ENCODE measurements at places on chromosomes 4 and X.
A peak's percentile ranks its signal among the peaks of the same experiment; 100 is the strongest.

DNA sequence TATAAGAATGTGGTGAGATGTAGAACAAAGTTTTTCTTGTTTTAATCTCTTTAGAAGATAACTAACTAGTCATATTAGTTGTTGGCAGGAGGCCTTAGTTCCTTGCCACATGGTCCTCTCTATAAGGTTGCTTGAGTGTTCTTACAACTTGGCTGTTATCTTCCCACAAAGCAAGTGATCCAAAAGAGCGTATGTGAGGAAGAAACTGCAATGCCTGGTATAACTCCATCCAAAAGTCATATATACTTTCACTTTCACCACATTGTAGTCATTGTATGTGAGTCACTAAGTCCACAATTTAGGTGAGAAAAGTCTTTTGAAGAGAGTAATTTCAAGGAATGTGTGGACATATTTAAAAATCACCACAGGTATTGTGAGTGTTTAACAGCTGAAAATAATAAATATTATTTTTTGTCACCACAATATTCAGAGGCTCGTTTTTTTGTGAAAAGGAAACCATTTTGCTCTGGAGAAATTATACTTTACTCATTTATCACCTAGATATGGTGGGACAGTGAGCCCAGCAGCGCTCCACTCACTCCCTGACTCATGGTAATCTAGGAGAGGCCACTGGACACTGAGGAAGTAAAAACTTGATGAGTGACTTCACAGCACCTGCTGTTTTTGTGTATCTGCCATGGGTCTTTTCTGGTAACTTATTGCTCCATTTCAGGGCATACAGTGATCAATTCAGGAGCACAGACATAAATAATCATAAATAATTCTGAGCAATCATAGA, 369.4 kb upstream of the NDST3 start:
- no peak for ATAC-seq

DNA sequence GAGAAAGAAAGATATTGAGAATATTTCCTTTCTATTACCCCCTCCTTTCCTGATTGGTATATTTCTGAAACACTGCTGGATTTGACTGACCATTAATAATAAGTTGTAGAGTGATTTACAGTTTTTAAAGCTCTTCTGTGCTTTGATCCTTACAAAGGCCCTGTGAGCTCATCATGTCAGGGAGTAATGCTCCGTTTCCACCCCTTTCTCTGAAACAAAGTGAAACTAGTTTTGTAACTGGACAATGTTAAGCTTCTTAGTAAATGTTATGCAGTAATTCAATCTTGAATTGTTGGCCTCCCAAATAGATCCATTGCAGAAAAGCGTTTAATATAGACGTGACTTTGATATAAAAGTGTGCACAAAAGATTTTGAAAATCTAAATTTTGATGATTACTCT, 190.1 kb upstream of the GNPDA2 start:
- no peak for ATAC-seq

- peak; percentile 14 for ATAC-seq
Observed at GRCh38 chr4:76950052-76950955, 752 bp downstream of the SEPTIN11 start.

- ATAC-seq: no peak
Observed at GRCh38 chrX:134551376-134552048, 91.5 kb downstream of the HPRT1 start.

DNA sequence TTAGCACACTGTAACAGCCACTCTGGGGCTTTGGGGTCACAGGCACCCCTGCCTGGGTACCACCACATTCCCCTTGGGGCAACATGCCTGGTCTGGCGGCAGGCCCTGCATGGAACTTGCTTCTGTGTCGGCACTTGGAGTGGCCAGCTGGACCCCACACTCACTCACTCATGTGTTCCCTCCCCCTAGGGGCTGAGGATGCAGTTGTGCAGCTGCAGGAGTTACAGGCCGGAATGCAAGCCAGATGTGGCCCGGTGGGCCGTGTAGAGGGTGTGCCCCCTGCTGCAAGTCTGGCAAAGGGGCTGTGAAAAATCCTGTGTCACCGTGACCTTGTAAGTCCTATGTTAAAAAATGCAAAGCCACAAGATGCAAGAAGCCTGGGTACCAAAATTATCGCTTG, 34.2 kb downstream of the ATXN3L start:
- no peak for ATAC-seq

GRCh38 chrX:2928583-2929434, at the start of gene ARSD:
ARSD (minus strand) TSS chrX:2929339; CDS start chrX:2929275, 64 bp downstream.
- ATAC-seq: peak; percentile 96

DNA sequence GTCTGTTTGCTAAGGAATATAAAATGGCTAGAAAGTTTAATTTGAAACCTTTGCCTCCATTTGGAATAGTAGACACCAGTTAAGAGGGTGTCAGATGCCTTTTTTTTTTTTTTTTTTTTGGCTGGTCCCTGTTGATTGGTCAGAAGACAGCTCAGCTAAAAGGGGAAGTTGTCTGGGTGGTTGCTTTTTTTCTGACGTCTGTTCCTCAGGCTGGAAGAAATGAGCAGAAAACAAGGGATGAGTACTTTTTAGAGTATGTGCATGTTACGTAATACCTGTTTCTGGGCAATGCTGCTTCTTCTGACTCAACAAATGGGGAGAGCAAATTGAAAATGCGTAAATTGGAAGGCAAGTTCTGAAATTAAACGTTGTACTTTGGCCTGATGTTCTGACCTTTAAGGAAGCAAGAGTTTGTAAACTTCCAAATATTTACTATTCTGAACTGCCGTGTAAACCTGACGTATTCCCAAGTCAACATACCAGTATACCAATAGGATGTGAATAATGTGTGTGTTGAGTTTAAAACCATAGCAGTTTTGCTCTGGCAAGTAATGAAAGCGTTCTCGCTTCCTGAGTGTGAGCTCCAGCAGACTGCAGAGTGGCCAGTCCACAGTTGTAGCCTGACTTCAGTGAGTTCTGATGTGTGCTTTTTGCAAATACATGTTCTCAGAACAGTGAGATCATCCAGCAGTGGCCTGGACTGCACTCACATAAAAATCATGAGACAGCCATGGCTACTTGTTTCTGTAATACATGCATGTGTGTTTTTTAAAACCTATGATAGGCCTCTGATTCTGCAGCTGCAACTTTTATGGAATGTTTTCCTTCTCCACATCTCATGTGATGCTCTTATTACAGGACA, 1.7 kb downstream of the SAT1 start:
- ATAC-seq: peak; percentile 21

DNA sequence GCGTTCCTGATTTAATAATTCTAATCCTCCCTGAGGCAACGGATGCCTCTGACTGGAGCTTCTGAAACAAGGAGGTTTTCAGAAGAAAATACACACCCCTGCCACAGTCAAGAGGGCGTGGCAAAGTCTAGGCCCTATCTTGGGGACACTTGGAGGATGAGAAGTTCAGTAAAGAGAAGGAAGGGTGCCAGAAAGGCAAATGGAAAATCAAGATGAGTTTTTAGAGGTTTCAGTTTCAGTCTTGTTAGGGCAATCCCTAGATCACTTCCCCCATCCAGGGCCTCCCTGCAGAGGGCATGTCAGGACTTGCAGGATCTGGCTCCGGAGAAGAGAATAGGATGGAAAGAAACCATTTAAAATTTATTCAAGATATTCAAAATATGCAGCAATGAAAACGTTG, 28.5 kb upstream of the FGF2 start:
- peak; percentile 59 for ATAC-seq

- ATAC-seq: peak; percentile 35
Observed at GRCh38 chr4:38868059-38868960, 704 bp downstream of the FAM114A1 start.

DNA sequence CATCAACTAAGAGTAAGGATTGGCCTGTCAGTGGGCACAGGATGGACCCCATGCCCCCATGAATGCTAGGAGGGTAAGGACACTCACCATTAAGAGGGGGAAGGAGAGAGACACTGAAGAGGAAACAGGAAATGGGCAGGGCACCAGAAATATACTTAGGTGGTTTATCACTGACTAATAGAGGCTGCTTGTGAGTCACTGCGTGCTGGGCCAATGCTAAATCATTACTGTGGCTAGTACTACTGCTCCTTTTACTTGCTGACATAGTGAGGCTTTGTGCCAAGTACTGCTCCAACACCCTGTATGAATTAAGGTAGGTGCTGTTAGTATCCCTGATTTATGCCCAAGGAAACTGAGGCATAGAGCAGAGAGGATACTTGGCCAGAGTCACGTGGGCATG, 130.4 kb upstream of the FRMPD4 start:
- no peak for ATAC-seq

- ATAC-seq: no peak
Observed at GRCh38 chrX:29617725-29618124, 597.6 kb upstream of the MAGEB2 start.

DNA sequence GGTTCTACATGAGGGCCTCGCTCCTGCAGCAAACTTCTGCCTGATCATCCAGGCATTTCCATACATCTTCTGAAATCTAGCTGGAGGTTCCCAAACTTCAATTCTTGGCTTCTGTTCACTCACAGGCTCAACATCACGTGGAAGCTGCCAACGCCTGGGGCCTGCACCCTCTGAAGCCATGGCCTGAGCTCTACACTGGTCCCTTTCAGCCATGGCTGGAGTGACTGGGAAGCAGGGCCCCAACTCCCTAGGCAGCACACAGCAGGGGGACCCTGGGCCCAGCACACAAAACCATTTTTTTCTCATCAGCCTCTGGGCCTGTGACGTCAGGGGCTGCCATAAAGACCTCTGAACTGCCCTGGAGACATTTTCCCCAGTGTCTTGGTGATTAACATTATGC, 542.7 kb downstream of the TLL1 start:
- no peak for ATAC-seq

- ATAC-seq: no peak
Observed at GRCh38 chrX:19794690-19795089, 92.7 kb downstream of the SH3KBP1 start.

GRCh38 chrX:69493193-69493592, 10.9 kb upstream of the NALF2 start:
- no peak for ATAC-seq

GRCh38 chr4:122914292-122914904, 8.0 kb downstream of the NUDT6 start:
- no peak for ATAC-seq

- no peak for ATAC-seq
Observed at GRCh38 chr4:10072420-10073017, 44.1 kb downstream of the WDR1 start.

DNA sequence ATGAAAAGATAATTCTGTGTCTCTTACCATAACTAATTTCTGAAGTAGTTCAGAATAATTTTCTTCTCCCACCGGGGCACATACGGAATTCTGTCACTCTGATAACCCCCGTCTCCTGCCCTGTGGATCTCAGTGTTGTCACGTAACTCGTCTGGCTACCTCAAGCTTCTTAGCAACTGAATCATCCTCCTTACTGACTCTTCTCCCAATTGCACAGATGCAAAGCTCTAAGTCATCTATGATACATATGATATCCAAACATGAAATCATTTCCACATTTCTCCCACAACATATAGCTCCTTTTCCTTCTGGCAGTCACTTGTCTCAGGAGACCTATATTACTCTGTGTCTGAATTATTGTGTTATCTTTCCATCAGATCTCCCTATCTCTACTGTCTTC, 1043.1 kb upstream of the TENM3 start:
- no peak for ATAC-seq

GRCh38 chrX:56928546-56928945, 66.8 kb downstream of the SPIN3 start:
- no peak for ATAC-seq

DNA sequence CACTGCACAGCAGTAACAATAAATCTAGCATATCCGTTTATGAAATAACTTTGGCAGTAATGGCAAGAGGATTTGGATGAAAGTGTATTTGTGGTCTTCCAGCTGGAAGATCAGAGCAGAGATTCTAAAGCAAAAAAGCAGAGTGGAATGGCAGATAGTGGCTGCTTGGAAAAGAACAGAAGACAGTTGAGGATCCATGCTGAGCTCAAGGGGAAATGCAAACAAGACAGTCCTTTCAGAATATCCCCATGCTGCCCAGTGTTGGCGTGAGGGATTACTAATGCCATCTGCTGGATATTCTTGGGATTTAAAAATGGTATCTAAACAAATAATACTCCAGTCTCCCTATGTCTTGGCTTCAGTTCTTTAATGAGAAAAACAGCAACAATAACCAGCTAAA, 629.1 kb upstream of the ATOH1 start:
- no peak for ATAC-seq

DNA sequence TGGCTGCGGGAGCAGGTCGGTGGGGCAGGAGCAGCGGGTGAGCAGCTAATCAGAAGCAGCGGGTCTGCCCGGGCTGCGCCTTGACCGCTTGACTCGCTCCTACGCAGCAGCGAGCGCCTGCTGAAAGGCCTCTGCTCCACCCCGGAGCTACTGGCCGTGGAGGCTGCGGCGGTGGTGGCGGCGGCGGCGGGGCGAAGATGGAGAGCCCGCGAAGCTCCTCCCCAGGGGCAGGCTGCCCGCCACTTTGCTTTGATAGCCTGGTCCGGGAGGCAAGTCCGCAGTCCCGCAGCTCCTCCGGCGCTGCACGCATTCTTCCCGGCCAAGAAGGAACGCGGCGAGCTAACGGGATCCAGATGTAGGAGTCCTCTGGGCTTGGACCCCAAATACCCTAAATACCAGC, 36.7 kb downstream of the PJA1 start:
- peak; percentile 55 for ATAC-seq

DNA sequence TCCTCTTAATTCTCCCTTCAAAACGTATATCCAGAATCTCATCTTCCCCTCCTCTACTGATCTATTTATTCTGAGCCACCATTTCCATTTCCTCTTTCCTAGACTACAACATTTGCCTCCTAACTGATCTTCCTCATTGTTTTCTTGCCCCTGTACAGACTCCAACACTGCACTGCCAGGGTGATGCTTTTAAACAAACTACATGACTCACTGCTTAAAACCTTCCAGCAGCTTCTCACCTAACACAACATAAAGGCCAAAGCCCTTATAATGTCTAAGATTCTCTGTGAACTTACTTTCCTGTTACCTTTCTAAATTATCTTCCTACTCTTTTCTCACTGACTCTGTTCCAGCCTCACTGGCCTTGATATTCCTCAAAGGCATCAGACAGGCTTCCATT, 161.0 kb upstream of the HS3ST1 start:
- no peak for ATAC-seq

DNA sequence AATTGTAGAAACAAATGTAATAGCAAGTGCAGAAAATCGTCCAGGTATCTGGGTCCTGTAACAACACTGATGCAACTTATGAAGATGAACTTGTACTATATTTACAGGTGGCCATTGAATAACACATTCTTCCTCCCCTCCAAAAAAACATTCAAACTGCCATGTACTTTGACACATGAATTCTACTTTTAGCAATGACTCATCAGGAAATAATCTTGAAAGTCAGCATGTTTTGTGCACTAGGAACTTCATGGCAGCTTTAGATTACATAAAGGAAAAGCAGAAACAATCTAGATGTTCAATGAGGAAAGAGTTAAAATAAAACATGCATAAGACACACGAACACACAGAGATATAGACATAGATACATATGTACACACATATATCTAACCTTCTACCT, 2.5 kb downstream of the PABPC1L2A start:
- ATAC-seq: no peak

DNA sequence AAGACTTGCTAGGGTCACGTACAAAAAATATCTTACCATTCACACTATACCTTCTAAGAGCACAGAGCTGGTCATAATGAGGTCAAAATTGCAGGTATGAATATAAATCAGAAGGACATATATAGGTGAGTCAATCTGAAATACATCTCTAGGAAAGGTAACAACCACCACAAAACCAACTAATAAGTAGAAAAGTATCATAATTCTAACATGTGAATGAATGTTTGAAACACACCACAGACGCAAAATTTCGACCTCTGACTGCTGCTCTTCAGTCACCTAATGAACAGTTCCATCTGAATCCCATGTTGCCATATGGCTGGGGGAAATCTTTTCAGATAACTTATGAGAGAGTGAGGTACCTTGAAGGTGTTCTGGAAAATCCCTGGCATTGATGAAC, 22.1 kb downstream of the STAP1 start:
- no peak for ATAC-seq

GRCh38 chr4:124030147-124030546, 633.6 kb downstream of the SPRY1 start:
- ATAC-seq: peak; percentile 89
